ENCODE measurements at places on chromosomes 13 and 19. TPM values are rescaled to one million over a fixed set of nuclear protein-coding genes. Genes with fewer than 3 reads are reported as not detected.

- H3K36me3 ChIP-seq = no peaks in the 10 kb centered on the region
- no peak for DNase-seq
- H3K27ac ChIP-seq = no peak overlapping the region
- no peaks in the 10 kb centered on the region for H3K27me3 ChIP-seq
- no peaks in the 10 kb centered on the region for H3K4me1 ChIP-seq
- H3K4me3 ChIP-seq = no peak overlapping the region
Measured at GRCh38 chr13:52141299-52141698, 12.4 kb upstream of the NEK5 start.

- H3K36me3 ChIP-seq = peaks cover 11% of the 10 kb centered on the region
- no peaks in the 10 kb centered on the region for H3K27me3 ChIP-seq
- H3K27ac ChIP-seq = peak overlapping the region; percentile 97
- peaks cover 8% of the 10 kb centered on the region for H3K4me1 ChIP-seq
- H3K4me3 ChIP-seq = peak overlapping the region; percentile 92
- no peak for DNase-seq
Measured at GRCh38 chr19:57280962-57281400, 696 bp downstream of the ZNF460 start.

MCEMP1 gene
- 1.4 TPM for total RNA-seq

RAB3D gene
- 5.4 TPM for total RNA-seq
